ENCODE measurements at places on chromosomes 11 and 22. TPM values are rescaled to one million over a fixed set of nuclear protein-coding genes. Genes with fewer than 3 reads are reported as not detected.

The SMIM35 gene
- total RNA-seq = 0.13 TPM

The CCDC86 gene
- 107 TPM for total RNA-seq

The CASP4 gene
- total RNA-seq = 56.0 TPM

The ZFP91 gene
- 52.7 TPM for total RNA-seq

The OR5P2 gene
- not detected for total RNA-seq

The ENTHD1 gene
- total RNA-seq = 0.46 TPM

The SNAP29 gene
- 20.2 TPM for total RNA-seq

The DSCAML1 gene
- 0.13 TPM for total RNA-seq

The KCNQ1OT1 gene
- 0.21 TPM for total RNA-seq

The LARGE2 gene
- 2.9 TPM for total RNA-seq

The CARD18 gene
- not detected for total RNA-seq
